ENCODE measurements at places on chromosomes 4 and X. TPM values are rescaled to one million over a fixed set of nuclear protein-coding genes. Genes with fewer than 3 reads are reported as not detected.

Gene NXF2B
- not detected for total RNA-seq

Gene GEMIN8
- 20.2 TPM for total RNA-seq

Gene SLC2A9
- total RNA-seq: 1.6 TPM

Gene PNMA5
- total RNA-seq: not detected

Gene ZAR1
- not detected for total RNA-seq

Measured in endothelial cell of coronary artery (primary cell).